Neural progenitor cell (in vitro differentiated cells): ENCODE measurements at places on chromosomes 5 and 9. TPM values are rescaled to one million over a fixed set of nuclear protein-coding genes. Genes with fewer than 3 reads are reported as not detected.

Gene JAKMIP2
- total RNA-seq = 8.2 TPM in 2 replicates

Gene PTGS1
- total RNA-seq = 1.8 and 2.2 TPM in 2 replicates

Gene TMEM232
- 2.0 and 5.2 TPM in 2 replicates for total RNA-seq

Gene SH3TC2
- 0.12 and 0.69 TPM in 2 replicates for total RNA-seq

Gene PCA3
- total RNA-seq = 0.30 and 0.56 TPM in 2 replicates

Gene FAM78A
- 0.32 and 1.5 TPM in 2 replicates for total RNA-seq

Gene DAB2IP
- 24.3 and 41.7 TPM in 2 replicates for total RNA-seq

Gene DEPDC1B
- total RNA-seq = 108 and 142 TPM in 2 replicates

Gene OR1J2
- not detected in 2 replicates for total RNA-seq

Gene TAF11L5
- not detected in 2 replicates for total RNA-seq

Gene FABP6
- total RNA-seq = 0.50 and 4.8 TPM in 2 replicates

Gene PHF24
- 0.71 and 1.8 TPM in 2 replicates for total RNA-seq

Gene FIBCD1
- 1.8 and 7.2 TPM in 2 replicates for total RNA-seq

Gene ORM2
- total RNA-seq = 0.43 TPM in 1 of 2 replicates, not detected in the other

Gene FAM151B
- total RNA-seq = 2.8 and 3.9 TPM in 2 replicates

Gene IL13
- not detected in 2 replicates for total RNA-seq

Gene FRRS1L
- 4.3 and 13.3 TPM in 2 replicates for total RNA-seq

Gene FAM219A
- total RNA-seq = 4.2 and 6.5 TPM in 2 replicates

Gene ZFP37
- 13.3 and 14.1 TPM in 2 replicates for total RNA-seq

Gene CCDC171
- total RNA-seq = 6.1 and 9.3 TPM in 2 replicates

Gene SPINK7
- not detected in 2 replicates for total RNA-seq

Gene IRX1
- total RNA-seq = 0.95 and 7.6 TPM in 2 replicates

Gene ANKRD18A
- total RNA-seq = 2.3 and 3.0 TPM in 2 replicates

Gene ALAD
- total RNA-seq = 17.4 and 20.8 TPM in 2 replicates

Gene PHF2
- total RNA-seq = 15.7 and 17.6 TPM in 2 replicates

Gene RAD50
- 34.6 and 48.2 TPM in 2 replicates for total RNA-seq

Gene SPATA31A3
- total RNA-seq = not detected in 2 replicates

Gene CBY3
- total RNA-seq = not detected in 2 replicates

Gene ASTN2
- total RNA-seq = 8.0 and 13.5 TPM in 2 replicates

Gene SLC6A7
- not detected in 2 replicates for total RNA-seq

Gene WNK2
- 6.2 and 16.7 TPM in 2 replicates for total RNA-seq

Gene SREK1
- 80.5 and 95.6 TPM in 2 replicates for total RNA-seq

Gene PTGR1
- 88.7 and 124 TPM in 2 replicates for total RNA-seq

Gene GPX3
- 17.9 and 22.4 TPM in 2 replicates for total RNA-seq

Gene GPR150
- total RNA-seq = 0.12 TPM in 1 of 2 replicates, not detected in the other

Gene UGT3A1
- 5.6 and 8.8 TPM in 2 replicates for total RNA-seq

Gene ALDOB
- not detected in 2 replicates for total RNA-seq

Gene NSUN2
- total RNA-seq = 54.0 and 65.4 TPM in 2 replicates

Gene SLC34A3
- total RNA-seq = not detected in 2 replicates

Gene SPOCK1
- total RNA-seq = 6.3 and 6.9 TPM in 2 replicates

Gene NMUR2
- 0.07 TPM in 1 of 2 replicates, not detected in the other for total RNA-seq

Gene MEIKIN
- not detected in 2 replicates for total RNA-seq

Gene CD74
- 9.8 and 25.6 TPM in 2 replicates for total RNA-seq

Gene IFNA13
- not detected in 2 replicates for total RNA-seq

Gene NOXA1
- 0.39 and 0.65 TPM in 2 replicates for total RNA-seq

Gene PCSK1
- total RNA-seq = 2.3 and 3.9 TPM in 2 replicates

Gene OMD
- total RNA-seq = not detected in 2 replicates

Gene RAI14
- 47.9 and 54.6 TPM in 2 replicates for total RNA-seq
